Neuronal stem cell (in vitro differentiated cells): ENCODE measurements at places on chromosomes 3 and 15.

DNA sequence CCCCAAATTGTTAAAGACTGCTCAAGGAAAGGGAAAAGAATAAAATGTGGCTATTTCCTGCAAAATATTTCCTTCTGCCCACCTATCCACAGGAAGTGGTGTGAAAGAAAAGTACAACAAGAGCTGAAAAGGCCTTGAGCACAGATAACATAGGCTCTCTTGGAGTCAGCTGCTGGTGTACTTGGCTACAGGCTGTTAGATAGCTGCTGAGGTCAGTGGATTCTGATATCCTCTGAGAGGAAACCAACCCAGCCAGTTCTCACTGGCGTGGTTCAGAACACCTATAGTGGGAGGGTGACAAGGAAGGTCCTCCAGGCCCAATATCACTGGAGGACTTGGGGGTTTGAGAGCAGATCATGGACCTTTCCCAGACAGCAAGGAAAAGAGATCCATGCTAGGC is 124.4 kb upstream of the GAP43 start:
- no peak for DNase-seq

DNA sequence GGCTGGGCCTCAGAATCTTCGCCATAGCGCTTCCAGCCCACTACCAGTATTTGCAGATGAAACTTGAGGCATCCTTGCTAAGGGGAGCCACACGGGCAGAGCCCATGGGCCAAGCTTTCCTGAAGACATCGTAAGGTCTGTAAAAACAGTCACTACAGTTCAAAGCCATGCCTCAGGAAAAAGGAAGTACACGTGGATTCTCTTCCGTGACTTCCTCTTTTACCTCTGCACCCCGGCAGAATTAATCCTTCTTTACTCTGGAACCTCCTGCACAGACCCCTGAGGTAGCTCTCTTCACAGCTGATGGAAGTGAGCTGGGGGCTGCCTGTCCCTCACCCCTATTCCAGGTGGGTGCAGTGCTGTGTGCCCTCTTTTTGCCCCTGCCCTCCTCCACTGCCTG is 129.2 kb downstream of the CHDH start:
- no peak for DNase-seq

DNA sequence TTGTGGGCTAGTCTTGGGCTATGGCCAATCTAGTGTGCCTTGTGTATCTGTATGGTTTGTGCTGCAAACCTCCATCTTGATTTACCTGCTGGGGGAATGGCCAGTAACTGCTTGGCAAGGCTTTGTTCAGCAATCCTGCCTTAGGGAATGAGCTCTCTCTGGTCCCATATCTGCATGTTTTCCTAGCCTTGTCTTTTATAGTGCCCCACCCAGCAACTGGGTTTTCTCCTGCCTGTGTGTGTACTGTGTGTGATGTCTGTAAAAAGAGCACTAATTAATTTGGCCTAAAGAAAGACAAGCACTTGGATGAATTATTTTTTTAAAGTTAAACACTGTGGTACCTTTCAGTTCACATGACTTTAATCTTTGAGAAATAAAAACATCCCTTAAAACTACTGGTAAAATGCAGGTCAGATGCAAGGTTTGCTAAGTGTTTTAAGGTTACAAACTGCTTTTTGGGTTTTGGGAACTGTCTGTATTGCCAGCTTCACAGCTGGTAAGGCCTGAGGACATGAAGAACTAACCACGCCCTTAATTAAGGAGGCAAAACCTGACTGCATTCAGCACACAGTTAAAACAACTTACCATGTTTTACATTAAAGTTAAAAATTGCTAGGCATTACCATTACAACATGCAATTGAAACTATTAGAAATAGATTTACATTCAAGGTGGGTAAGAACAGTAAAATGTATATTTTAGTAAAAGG is 1169.2 kb downstream of the OTOL1 start:
- no peak for DNase-seq

DNA sequence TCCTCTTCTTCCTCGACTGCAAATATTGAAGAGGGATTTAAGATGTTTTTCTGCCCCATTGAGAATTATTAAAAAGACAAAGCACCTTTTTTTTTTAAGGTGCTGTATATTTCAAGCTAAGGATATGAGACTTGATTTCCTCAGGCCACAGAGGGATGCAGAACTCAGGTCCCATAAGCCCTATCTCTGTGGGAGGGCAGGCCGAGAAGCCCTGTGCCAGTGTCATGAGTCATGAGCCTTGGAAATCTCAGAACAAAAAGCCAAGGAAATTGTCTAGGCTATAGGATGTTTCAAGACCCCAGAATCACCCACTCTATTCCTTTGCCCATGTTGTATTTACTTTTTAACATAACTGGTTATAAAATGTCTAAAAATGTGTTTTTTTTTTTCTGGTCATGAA is 7.3 kb downstream of the ESYT3 start:
- DNase-seq = no peak
